ENCODE measurements at places on chromosomes 7 and 10. TPM values are rescaled to one million over a fixed set of nuclear protein-coding genes. Genes with fewer than 3 reads are reported as not detected.

GRCh38 chr7:23966941-23967340 is 256.9 kb downstream of the STK31 start:
- DNase-seq, result no peak

- no peak for DNase-seq
Measured at GRCh38 chr10:89063465-89063864, 72.9 kb downstream of the FAS start.

GRCh38 chr7:95470452-95470851 is 15.3 kb upstream of the ASB4 start:
- peak; percentile 37 for DNase-seq

DNA sequence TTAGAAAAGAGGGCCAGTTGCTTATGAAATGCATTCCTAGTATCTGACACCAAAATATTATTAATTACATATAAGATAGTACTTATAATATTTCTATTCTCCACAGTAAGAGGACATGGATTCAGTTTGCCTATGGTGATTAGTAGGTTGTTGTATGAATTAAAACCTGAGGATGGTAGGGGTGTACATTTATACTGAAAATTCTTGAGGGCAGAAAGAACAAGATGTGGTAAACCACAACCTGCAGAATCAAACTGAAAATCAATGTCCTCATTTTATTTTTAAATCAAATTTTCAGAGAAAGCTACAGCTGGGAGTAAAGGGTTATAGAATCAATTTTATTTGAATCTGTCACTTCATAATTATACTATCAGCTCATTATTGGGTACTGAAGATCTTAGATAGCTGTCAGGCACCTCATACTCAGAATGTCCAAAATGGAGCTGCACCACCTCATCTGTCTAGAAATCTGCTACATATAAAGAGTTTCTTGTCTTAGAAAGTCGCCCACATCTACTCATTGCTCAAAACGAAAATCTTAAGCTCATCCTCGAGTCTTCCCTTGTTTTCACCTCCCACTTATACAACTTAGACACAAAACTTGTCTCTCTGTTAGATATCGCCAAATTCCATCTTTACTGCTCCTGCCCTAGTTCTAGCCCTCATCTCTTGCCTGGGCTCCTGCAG is 65.4 kb downstream of the MYO3A start:
- no peak for DNase-seq

GRCh38 chr10:67666416-67667034 is 29.5 kb downstream of the CTNNA3 start:
- no peak for DNase-seq

ADAM22 gene
- 2.5 TPM for total RNA-seq

DOCK4 gene
- 16.6 TPM for total RNA-seq

Measured in Peyer's patch (tissue), 4 donors.